CD4-positive, alpha-beta T cell treated with Interleukin-21 for 1 hour (primary cell): ENCODE measurements at places on chromosomes 4 and X.

- no peak for DNase-seq
Observed at GRCh38 chr4:185099024-185099682, 43.9 kb upstream of the SLC25A4 start.

DNA sequence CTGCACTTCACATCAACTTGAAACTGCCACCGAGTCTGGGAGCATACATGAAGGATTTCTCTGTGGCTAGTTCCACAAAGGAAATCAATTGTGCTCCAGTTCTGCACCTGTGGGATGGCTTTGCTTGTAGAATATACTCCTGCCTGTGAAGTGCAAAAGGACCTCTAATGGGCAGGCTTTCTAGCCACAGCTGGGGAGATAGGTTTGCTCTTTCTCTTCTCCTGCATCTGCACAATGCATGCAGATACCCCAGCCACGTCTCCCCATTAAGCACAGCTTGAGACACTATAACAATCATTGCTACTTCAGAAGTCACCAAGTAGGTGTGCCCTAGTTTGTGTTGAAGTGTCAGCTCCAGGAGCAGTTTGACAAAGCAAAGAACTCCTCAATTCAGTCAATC is 364.6 kb downstream of the ZIC3 start:
- no peak for DNase-seq

DNA sequence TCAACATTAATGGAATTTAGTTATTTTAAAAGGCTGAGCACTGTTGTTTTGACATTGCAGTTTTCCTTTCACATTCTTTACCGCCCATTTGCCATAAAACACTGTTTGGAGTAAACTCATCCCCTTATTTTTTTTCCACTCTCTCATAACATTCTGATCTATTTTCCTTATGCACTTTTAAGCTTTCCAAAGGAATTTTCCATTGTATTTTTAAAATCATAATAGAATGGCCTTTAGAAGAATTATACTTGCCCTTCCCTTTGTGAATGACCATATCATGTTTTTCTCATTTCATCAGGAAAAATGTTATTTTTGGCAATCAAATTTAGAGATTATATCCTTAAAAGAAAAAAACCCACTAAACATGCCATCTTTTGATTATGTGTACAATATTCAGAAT is 1074.2 kb downstream of the STIM2 start:
- DNase-seq: no peak

GRCh38 chr4:188400451-188400850 is 261.2 kb downstream of the TRIML1 start:
- no peak for DNase-seq

DNA sequence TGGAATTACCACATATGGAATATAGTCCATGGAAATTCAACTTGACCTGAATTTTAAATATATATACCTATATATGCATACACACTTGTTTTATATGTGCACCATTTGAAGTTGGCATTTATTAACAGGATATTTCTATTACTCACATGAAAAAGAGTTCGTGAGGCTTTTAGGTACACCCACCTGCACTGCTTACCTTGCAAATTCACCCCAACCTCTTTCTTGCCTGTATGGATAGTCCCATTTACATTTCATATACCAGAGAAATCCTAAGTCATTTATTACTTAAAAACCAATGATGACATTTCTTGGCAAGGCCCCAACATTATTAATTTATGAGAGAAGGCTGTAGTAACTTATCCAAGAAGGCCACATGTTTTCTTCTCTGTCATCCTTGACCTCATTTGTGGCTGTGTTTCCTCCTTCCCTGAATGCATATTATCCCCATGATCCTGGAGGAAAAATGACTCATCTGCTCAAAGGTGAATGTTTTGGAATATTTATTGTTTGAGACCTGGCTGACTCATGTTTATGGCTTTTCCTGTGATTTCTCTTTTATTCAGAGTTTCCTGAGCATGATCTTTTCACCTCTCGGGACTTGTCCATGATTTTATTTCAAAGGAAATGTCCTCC is 62.2 kb upstream of the FAM241A start:
- DNase-seq: no peak
